NCI-H69 (cell line): ENCODE measurements at places on chromosomes 7 and 10.

GRCh38 chr10:5840314-5841307 lies 27.4 kb upstream of the GDI2 start:
- no peak for DNase-seq

- no peak for DNase-seq
These were observed 38.8 kb upstream of the LYZL1 start for GRCh38 chr10:29250066-29250465.

GRCh38 chr7:133735222-133735621 lies 391.9 kb upstream of the LRGUK start:
- no peak for DNase-seq

- no peak for DNase-seq
These were observed 128.6 kb upstream of the SVIL start for GRCh38 chr10:29763396-29763795.

DNA sequence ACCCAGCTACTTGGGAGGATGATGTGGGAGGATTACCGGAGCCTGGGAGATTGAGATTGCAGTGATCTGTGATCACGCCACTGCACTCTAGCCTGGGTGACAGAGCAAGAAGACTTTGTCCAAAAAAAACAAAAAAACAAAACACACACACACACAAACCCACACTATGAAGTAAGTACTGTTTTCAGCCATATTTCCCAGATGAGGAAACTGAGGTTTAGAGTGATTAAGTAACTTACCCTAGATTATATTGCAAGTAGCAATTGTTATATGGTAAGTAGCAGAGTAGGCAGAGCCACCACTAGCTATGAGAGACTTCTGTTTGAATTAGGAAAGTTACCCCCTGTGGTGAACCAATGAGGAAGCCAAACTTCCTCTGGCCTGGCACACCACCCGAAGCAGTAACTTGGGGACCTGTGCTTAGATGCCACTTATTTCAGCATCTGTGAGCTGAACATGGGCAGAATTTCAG lies 61.9 kb downstream of the MCU start:
- peak; percentile 23 for DNase-seq

DNA sequence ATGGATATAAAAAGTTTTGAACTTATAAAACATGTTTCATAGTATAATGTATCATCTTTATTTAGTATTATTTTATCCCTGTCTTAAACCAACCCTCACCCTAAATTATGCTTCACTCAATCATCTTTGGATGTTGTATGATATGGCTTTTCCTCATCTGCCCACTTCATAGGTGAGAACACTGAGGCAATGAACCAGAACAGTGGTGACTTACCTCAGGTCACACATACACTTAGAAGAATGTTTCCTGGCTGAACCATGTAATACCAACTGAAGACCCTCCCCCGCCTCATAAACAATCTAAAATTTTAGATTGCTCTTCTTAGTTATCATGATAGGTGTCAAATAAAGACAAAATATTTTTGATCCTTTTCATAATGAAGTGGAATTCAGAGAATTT lies 22.6 kb upstream of the STOX1 start:
- no peak for DNase-seq

DNA sequence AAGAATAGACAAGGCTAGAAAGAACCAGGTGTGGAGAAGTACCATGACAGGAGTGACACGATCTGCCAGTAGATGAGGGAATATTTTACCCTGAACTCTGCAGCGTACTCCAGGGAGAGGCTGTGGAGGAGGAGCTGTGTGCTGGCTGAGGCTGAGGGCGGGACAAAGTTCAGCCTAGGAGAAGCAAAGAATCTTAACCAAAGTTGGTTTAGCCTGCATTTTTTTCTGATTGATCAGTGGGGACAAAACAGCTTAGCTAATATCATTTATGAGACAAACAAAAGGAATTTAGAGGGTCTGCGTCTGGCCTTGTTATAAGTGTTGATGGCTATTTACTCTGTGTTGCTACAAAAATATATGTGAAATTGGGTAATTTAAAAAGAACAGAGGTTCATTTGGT lies 5.2 kb upstream of the NPSR1 start:
- DNase-seq, result no peak

GRCh38 chr7:108071551-108071950 lies 58.6 kb downstream of the LAMB4 start:
- peak; percentile 95 for DNase-seq

DNA sequence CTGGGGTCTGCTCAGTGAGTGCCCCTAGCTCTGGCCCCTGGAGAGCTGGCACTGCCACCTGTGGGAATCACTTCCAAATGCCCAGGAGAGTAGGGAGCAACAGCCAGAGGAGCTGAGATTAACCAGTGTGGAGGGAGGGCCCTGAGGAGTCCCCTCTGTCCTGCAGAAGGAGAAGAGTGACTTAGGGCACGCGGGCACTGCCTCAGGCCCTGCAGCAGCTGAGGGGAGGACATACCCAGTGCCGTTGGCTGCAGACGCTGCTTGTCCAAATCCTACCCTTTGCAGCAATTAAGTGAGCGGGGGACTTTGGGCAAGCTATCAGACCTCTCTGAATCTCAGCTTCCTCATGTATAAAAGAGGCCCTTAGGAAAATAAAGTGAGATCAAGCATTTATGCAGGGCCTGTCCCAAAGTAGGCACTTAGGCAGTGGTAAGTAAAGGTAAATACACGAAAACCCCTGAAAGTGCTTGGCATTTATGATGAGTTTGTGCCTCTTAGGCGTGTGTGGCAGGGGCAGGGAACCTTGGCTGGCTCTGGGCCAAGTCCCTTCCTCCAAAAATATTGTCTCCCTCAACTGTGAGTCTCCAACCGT lies 16.9 kb downstream of the PRF1 start:
- DNase-seq, result peak; percentile 50

DNA sequence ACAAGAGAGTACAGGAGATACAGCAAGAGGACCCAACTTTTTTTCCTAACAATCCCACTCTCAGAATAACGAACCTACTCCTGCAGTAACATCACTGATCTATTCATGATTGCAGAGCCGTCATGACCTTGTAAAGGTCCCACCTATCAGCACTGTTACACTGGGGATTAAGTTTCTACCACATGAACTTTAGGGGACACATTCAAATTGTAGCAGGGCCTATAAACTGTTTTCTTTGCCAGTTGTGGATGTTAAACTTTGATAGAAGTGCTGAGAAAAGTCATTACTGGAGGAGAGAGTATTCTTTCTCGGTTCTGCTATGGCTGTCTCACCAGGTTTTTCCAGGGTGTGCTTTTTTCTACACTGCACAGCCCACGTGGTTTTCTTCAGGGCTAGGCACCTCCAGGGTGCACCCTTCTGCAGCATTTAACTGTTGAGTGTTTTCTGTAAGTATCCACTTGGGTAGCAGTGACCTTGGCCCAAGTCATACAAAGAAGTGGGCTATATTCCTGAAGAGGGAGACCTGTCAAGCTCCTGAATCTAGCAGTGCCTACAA lies 131.6 kb upstream of the AHR start:
- no peak for DNase-seq

DNA sequence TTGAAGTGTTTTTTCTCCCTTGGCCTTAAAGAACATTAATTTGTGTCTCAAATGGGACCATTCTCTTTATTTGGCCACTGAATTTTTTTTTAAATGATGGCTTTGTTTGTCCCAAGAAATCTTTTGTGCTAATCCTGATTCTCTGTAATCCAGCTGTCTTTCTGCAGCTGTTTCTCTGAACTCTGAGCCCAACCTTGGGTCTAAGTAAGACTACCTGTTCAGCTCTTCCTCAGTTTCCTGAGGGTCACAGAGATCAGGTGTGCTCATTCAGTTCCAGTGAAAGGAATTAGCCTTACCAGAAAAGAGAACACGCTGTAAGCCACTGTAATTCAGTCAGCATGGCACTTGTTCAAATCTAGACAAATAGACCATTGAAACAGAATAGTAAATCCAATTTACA lies 94.2 kb downstream of the ANKIB1 start:
- no peak for DNase-seq

GRCh38 chr7:101273206-101273605 lies 28.3 kb upstream of the FIS1 start:
- no peak for DNase-seq

DNA sequence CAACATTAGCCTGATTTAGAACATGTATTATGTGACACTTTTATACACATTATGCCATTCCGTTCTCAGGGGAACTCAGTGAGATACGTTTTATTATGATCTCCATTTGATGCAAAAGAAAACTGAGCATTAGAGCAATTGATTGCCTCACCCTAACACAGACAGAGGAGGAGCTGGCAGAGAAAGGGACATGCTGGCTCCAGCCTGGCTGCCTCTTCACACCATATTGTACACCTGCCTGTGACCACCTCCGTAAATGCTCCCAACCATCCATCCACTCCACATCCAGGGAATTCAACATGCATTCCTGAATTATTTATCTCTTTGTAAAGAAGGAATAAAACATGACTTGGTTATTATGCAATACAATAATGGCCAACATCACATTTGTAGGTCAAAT lies 195.0 kb upstream of the STK17A start:
- DNase-seq, result no peak

- peak; percentile 38 for DNase-seq
These were observed 27.7 kb downstream of the PHYH start for GRCh38 chr10:13272164-13272571.

DNA sequence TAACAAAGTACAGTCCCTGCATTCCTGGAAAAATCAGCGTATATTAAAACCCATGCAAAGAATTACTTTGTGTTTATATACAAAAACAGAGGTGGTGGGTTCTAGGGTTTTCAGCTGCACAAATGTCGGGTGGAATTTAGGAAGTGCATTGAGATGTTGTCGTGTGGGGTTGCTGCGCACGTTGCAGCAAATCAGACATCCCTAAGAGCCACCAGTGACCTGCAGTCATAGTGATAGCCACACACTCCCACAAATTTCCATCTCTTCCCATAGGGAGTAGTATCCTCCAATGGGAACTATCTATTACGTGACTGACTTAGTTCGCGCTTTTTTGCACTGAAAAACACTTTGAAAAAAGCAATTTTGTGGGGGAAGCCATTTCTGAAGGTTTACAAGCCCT lies 375.2 kb upstream of the GALNT17 start:
- DNase-seq, result peak; percentile 17

DNA sequence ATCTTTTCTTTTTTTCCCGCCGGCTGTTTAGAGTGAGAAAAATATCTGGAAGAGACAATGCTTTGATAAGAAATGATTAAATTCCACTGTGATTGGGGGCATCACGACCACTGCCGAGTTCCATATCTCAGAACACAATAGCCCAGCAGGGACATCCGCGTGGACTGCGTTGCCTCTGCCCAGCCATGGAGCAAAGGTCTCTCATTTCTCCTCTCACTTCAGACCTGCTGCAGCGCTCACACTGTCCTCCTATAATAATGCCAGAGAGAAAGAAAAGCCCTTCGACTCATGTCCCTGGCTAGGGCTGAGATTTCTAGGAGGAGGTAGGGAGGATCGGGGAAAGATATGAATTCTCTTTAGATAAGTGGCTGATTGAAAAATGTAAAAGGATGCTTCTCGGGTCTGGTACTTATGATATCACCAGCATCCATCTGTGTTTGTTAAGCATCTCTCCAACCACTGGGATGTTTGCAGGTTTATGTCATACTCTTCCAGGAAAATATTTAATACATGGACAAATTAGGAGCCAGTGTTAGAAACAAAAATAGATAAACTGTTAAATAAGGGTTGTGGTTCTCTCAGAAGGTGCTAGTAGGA lies 472.9 kb upstream of the AKR1E2 start:
- DNase-seq, result no peak

- DNase-seq, result no peak
These were observed 38.1 kb upstream of the AOAH start for GRCh38 chr7:36762394-36762793.

DNA sequence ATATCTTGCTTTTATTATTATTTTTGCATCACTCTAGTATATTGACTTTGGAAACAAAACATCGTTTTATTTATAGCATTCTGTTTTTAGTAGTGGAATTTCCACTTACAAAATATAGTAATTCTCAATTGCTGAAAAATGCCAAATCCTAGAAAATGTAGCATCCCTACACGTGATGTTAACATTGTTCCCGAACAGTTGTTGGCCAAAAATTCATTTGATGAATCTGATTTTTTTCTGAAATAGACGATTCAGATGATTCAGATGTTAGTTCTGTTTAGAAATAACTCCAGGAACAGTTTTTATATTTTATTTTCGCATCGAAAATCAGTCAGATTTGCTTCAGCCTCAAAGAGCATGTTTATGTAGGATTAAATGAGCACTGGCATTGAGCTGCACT lies 122.4 kb downstream of the GFRA1 start:
- DNase-seq, result no peak

DNA sequence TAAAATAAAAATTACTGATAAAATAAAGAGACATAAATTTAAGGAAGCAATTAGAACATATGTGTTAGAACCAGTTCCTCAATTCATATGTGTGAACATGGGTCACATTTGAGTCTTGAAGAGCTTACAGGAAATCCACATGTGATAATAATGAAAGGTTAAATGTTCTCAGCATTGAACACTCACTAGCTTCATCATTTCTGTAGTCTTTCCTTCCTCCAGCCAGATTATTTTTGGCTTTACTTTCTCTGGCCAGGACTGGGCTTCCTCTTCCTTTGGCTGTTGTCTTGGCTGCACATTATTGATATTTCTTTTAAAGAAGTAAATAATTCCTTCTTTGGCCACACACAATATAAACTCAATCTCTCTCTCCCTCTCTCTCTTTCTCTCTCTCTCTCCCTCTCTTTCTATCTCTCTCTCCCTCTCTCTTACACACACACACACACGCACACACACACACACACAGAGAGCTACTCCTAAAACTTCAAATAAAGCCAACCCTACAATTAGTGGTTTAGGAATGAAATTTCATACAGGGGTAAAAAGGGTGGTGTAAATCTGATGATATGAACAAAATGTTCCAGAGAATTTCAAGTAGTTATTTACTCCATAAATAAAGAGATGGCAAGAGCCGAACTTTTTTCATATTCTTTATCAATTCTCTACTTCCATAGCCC lies 171.2 kb downstream of the REEP3 start:
- DNase-seq, result peak; percentile 11

DNA sequence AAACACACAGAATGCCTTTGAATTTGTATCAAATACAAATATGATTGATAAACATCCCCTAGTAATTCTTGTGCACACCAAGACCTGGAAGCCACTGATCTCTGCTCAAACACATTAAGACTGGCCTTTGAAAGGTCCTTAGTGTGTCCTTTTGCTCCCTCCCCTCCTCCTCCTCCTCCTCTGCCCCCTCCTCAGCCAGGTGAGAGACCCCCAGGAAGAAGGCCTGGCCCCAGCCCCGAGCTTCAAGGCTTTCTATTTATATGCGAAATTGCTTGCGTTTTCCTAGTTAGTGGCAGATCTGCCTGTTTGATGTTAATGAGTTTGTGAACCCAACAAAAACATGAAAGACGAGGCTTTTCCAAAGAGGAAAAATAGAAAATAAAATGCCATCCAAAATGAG lies 63.6 kb upstream of the TCF7L2 start:
- DNase-seq, result no peak

DNA sequence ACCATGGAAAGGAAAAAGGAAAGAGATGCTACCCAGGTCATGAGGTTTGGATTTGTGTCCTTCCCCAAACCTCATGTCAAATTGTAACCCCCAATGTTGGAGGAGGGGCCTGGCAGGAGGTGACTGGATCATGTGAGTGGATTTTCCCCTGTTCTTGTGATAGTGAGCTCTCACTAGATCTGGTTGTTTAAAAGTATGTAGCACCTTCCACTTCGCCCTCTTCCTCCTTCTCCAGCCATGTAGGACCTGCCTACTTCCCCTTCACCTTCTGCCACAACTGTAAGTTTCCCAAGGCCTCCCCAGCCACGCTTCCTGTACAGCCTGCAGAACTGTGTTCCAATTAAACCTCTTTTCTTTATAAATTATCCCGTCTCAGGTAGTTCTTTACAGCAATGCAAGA lies 113.9 kb downstream of the FAM107B start:
- no peak for DNase-seq
